ENCODE measurements at places on chromosomes 2 and 18. TPM values are rescaled to one million over a fixed set of nuclear protein-coding genes. Genes with fewer than 3 reads are reported as not detected.

DNA sequence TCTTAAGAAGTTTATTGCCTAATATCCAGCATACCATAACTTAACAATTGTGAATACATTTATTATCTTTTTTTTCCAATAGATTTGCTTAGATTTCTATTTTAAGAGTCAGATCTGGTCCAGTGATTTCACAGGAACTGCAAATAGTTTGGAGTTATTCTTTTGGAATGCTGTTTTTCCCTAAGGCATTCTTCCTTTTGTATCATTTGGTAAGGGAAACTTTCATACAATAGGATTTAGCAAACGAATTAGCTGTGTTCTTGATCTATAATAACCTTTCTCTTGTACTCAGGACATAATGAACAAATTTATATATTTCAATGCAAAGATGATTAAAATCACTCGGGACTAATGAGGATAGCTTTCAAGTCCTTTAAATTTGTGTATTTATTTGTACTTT lies 201.6 kb downstream of the ERBB4 start:
- no peak overlapping the region for H3K4me3 ChIP-seq
- peak; percentile 40 for DNase-seq
- H3K36me3 ChIP-seq, result no peaks in the 10 kb centered on the region
- no peaks in the 10 kb centered on the region for H3K27me3 ChIP-seq

The CRYGD gene
- not detected for total RNA-seq

GRCh38 chr2:152694161-152694661 lies 23.1 kb downstream of the PRPF40A start:
- peak; percentile 18 for DNase-seq
- H3K36me3 ChIP-seq, result peaks cover 5% of the 10 kb centered on the region
- H3K4me1 ChIP-seq, result no peaks in the 10 kb centered on the region
- no peak overlapping the region for H3K4me3 ChIP-seq
- H3K27me3 ChIP-seq, result no peaks in the 10 kb centered on the region

The GTF3C2 gene
- 22.3 TPM for total RNA-seq

GRCh38 chr18:62131301-62131909 lies 55.5 kb downstream of the PIGN start:
- H3K4me1 ChIP-seq, result no peaks in the 10 kb centered on the region
- H3K36me3 ChIP-seq, result no peaks in the 10 kb centered on the region
- DNase-seq, result peak; percentile 79
- H3K4me3 ChIP-seq, result no peak overlapping the region

DNA sequence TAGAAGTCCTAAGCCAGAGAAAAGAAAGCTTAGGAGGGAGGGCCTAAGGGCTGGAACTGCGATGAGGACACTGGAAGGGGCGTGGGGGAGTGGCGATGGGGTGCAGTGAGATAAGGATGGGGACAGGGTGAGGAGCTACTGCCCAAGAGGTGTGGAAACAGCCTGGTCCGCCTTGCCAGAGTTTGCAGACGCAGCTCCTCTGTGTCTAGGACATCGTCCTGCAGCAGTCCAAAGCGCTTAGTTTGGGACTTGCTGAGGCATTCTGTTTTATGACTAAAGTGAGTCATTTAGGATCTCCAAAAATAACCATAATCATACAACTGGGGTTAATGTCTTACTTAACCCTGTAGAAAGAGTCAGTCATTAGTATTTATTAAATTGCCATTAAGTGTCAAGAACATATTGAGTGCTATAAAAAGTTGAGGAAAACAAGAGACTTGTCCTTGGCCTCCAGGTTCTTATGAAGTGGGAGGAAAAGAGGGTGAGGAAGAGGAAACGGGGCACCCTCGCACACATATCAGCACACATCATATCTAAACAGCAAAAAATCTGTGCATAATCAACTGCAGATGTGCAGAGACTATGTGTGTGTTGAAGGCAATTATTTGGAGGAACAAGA lies 74.8 kb downstream of the CDK15 start:
- no peak overlapping the region for H3K4me3 ChIP-seq
- H3K27ac ChIP-seq, result peak overlapping the region; percentile 52
- no peaks in the 10 kb centered on the region for H3K27me3 ChIP-seq
- H3K4me1 ChIP-seq, result peaks cover 40% of the 10 kb centered on the region

The SOX11 gene
- total RNA-seq, result 13.2 TPM

The ZEB2 gene
- total RNA-seq, result 114 TPM

DNA sequence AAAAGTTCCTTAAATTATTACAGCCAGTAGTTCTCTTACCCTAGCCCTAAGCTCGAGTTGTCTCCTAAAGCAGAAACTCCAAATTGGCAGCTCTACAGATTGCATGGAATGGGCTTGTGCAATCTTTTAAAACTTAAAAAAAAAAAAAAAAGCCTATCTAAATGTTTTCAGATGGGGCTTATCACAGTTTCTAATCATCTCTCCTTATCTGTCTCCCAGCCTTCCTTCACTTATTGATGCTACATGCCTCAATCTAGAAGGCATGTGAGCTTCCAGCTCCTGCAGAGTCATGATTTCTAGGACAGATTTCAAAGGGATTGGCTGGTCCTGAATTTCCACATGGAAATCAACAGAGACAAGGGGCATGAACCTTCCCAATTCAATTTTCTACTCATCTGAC lies 33.1 kb upstream of the PELI1 start:
- no peak overlapping the region for H3K4me3 ChIP-seq
- peak; percentile 54 for DNase-seq
- no peaks in the 10 kb centered on the region for H3K36me3 ChIP-seq
- H3K27me3 ChIP-seq, result no peaks in the 10 kb centered on the region
- no peaks in the 10 kb centered on the region for H3K4me1 ChIP-seq
- no peak overlapping the region for H3K27ac ChIP-seq

The RAX gene
- total RNA-seq, result not detected

Data from muscle of leg (tissue), 16 donors.